ENCODE measurements at places on chromosomes 11 and 22.

GRCh38 chr11:57214098-57214417 lies 23.0 kb downstream of the APLNR start:
- no peak for DNase-seq

DNA sequence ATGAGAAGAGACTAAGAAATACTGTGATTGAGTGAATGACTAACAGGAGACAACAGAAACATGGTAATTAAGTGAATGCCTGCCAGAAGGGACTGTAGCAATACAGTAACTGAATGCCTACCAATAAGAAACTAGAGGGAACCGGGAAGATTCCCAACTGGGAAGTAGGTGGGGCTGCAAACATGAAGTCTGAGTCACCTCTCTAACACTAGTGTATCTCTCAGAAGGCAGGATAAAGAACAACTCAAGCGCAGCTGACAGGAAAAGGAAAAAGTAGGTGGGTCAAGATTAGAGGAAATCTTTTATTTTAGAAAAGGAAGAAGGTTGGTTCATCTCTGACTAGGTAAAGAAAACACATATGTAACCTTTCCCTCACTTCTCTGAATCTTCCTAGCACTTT lies 14.0 kb downstream of the C11orf42 start:
- no peak for DNase-seq

DNA sequence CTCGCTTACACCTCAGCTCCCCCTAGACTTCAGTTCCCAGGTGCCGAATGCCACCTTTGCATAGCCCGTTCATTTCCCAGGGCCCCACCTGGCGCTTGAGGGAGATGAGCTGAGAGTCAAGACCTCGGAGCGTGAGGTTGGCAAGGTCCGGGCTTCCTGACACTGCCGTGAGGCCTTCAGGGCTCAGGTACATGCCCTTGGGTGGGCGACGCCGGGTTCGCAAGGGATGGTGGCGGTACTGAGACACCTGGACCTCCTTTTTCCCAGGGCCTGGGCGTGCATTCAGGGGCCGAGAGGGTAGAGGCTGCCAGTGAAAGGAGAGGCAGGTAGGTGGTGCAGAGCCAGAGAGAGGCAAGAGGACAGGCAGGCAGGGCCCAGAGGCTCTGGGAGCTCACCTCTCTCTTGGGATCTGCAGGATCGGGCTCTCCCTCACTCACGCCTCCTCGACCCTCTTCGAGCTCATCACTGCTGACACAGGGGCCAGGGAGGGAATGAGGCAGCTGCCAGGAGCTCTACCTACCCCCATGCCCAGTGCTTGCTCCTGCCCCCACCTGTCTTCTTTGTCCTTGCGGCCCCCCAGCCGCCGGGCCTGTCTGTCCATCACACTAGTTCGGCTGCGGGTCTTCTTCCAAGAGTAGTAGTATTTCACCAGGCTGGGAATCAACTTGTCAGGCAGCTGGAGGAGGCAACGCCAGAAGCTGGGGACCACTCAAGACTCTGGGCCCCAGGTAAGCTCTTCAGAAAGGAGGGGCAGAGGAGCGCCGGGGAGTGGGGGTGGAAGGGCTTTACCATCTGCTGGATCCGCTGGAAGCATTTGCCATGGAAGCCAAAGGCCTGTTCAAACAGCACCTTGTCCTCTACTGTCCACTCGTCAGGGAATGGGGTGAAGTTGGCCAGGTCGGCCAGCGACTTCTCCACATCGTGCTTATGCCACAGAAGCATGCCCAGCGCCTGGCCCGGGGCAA lies 2.8 kb downstream of the RCOR2 start:
- no peak for DNase-seq

- no peak for DNase-seq
Measured at GRCh38 chr11:73975479-73975757, 7.2 kb downstream of the UCP2 start.

- DNase-seq: no peak
Measured at GRCh38 chr11:57312511-57313021, 12.2 kb downstream of the TNKS1BP1 start.

GRCh38 chr11:35388061-35388460 lies 31.3 kb downstream of the SLC1A2 start:
- no peak for DNase-seq

DNA sequence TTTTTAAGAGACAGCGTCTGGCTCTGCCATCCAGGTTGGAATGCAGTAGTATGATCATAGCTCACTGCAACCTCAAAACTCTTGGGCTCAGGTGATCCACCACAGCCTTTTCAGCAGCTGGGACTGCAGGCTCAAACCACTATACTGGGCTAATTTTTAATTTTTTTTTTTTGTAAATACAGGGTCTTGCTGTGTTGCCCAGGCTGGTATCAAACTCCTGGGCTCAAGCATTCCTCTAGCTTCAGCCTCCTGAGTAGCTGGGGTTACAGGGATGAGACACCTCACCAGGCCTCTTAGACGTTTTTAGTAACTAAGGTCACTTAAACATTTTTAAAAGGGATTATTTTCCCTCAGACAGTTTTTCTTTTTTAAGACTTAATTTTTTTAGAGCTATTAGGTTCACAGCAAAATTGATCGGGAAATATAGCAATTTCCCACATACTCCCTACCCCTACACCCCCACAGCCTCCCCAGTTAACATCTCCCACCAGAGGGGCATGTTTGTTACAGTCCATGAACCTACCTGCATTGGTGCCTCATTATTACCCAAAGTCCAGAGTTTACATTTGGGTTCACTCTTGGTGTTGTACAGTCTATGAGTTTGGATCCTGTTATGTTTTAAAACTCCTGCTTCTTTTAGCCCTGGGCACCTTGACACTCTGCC lies 3.9 kb downstream of the BCR start:
- DNase-seq: no peak

DNA sequence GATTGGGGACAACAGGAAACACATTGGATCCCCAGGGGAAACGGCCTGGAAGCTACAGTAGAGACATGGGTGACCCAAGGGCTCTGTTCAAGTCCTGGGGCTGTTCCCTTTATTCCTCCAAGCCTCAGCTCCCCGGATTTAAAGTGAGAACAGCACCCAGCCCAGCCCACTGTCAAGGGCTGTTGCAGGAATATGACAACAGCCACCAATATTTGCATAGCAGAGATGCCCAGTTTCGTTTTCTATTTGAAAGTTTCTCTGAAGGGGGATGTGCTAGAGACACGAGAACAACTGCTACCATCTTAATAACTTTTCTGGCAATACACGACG lies 81.1 kb upstream of the WNT7B start:
- DNase-seq: no peak

DNA sequence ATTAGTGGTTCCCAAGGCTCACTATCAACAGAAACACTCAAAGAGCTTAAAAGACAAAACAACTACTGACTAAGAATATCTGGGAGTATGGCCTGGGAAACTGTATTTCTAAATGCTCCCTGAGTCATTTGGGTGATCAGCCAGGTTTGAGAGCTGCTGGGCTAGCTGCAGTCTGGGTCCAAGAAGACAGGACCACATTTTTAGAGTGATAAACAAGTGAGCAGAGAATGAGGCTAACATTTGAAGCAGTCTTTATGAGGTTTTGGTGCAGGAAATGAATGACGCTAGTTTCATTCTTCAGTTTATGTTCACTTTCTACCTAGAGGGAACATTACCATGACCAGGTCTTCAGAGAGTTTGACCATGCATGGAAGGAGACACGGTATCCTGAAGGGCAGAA lies 97.7 kb downstream of the TEAD1 start:
- DNase-seq: no peak

GRCh38 chr11:11534981-11535380 lies 86.8 kb downstream of the GALNT18 start:
- DNase-seq: peak; percentile 69

DNA sequence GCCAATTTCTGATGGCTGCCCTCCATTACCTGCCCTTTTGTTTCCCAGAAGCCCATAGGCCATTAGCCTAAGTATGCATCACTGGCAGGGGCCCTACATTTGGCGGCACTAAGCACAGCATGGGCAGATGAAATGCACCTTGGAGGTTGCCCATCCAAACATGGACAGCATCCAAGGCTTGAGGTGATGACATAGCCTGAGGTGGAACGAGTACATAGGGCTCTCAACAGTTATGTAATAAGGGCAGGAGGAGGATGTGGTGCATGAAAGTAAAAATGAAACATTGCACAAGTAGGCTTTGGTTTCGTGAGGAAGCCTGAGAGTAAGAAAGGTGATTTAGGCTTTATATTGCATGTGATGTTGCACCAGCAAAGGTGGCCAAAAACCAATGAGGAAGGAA lies 148.1 kb downstream of the FAM76B start:
- DNase-seq: no peak

DNA sequence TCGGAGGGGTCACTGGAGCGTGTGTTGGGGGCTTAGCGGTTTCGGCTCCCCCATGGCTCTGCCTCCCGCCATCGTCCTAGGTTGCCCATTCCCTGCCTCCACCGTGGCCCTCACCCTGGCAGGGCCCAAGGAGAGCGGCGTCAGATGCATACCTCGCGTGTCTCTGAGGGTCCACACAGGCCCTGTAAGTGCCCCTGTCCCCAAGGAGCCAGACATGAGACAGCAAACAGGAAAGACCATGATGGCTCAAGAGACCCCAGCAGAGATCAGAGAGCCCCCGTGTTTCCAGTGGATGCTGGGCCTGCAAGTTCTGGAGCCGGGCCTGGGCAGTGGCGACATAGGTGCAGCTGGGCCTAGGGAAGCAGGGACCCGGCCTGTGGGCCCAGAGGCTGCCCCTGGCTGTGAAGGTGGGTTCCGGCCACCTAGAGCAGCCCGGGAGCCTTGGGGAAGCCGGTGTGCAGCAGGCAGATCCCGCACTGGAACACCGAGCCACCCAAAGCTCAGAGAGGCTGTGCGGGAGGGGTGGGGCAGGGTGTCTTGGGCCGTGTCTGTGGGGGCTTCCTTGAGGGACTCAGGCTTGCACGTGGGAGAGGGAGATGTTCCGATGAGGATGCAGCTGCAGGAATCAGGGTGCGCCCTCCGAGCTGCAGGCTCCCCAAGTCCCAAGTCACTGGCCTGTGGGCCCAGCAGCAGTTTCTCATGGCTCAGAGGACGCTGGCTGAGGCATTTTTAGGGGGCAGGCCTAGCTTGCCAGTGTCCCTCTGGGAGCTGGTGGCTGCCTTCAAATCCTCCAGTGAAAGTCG lies 126.4 kb downstream of the KCNQ1OT1 start:
- no peak for DNase-seq

DNA sequence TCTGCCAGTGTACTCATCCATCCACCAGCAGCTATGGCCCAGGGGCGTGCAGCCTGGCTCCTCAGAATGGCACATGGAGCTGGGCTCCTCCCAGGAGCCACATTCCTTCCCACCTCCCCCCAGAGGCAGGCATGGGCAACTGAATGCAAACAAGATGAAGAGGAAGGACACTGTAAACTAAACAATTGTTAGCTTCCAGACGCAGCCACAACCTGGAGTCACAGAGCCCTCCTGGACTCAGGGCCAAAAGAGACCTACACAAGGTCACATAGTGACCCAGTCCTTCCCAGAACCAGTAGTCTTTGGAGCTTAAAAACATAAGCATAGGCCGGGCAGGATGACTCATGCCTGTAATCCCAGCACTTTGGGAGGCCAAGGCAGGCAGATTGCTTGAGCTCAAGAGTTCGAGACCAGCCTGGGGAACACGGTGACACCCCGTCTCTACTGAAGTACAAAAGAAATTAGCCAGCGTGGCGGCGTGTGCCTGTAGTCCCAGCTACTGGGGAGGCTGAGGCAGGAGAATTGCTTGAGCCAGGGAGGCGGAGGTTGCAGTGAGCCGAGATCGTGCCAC lies 30.7 kb upstream of the CLDN5 start:
- DNase-seq: no peak

- no peak for DNase-seq
Measured at GRCh38 chr11:121755191-121755590, 302.4 kb upstream of the SORL1-AS1 start.

DNA sequence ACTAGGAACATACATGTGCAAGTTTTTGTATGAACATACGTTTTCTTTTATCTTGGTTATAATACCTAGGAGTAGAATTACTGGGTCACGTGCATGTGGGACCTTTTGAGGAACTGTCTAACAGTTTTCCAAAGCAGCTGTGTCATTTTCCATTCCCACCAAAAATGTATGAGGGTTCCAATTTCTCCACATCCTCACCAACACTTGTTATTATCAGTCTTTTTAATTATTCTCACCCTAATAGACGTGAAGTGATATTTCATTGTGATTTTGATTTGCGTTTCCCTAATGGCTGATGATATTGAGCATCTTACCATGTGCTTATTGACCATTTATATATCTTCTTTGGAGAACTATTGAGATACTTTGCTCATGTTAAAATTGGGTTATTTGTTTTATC lies 162.1 kb downstream of the CHST1 start:
- DNase-seq: no peak

DNA sequence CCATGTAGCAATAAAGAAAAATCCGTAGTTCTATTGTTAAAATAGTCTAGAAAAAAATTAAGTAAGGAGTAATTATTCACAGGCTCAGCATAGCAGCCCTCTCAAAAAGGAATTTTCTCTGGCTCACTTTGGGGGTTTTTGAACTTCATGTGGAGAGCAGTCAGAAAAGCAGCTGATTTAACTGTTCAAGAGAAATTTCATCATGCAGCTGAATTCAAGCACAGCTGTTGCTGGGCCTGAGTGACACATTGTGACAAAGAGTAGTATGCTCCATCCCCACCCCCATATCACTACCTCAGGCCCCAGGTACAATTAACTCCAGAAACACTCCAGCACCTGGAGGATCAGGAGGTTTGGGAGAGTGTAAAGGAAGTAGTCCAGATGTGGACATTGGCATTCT lies 272.1 kb downstream of the FAM76B start:
- DNase-seq: no peak

- DNase-seq: no peak
Measured at GRCh38 chr11:97364047-97364446, 974.2 kb downstream of the JRKL start.

DNA sequence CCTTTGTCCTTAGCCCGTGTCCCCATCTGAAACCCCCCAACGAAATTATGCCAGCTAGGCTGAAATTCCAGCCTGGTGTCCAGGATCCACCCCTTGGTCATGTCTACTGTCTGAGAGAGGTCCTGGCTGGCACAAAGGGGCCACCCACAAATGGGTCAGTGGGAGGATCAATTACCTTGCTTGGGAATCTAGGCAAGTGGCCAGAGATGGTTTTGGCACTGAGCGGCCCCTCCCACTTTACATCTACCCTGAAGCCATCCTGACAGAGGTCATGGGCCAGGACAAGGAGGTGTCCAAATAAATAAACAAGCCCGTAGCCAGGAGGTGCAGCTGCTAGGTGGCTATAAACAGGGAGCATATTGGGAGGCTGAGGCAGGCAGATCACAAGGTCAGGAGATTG lies 311.5 kb downstream of the MN1 start:
- no peak for DNase-seq

DNA sequence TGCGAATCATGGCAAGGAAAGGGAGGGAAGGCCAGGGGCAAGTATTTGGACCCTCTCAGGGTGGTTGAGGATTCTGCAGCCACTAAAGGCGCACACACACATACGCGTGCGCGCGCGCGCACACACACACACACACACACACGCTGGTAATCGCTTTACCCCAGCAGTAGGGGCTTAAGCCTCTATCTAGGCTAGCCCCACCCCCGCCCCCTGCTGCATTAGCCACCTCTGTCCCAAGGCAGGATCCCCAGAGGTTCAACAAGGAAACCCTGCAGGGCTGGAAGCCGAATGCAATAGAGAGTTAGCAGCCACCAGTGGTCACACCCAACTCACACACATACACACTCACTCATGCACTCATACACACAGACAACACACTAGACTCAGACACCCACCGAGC lies 28.6 kb upstream of the ELFN2 start:
- DNase-seq: no peak

Measured in NCI-H345 (cell line).